ENCODE measurements at places on chromosomes 2 and 18.

DNA sequence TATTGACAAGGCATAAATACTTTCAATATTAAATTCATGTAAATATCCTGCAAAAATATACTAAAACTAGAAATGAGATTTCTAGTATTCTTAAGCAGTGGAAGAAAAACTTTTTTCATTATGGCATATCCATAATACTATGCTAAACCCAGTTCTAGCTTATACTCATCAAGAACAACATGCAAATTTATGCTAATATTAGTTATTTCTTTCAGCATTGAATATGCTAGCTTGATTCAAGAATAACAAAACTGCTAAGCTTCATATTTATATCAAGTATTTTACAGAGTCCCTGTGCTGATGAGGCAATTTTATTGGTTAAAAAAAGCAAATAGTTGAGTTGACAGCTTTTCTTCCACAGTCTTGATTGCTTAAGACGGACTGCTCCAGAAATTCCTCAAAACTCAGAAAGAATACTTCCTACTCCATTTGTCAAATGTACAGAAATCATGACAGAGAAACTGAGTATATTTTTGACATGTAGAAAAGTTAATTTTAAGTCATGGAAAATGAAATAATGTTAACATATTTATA, 105.0 kb downstream of the PIGN start:
- DNase-seq, result no peak

GRCh38 chr2:71559080-71559827, 105.9 kb downstream of the DYSF start:
- no peak for DNase-seq

GRCh38 chr18:31088532-31088931, 13.7 kb downstream of the DSC2 start:
- no peak for DNase-seq

DNA sequence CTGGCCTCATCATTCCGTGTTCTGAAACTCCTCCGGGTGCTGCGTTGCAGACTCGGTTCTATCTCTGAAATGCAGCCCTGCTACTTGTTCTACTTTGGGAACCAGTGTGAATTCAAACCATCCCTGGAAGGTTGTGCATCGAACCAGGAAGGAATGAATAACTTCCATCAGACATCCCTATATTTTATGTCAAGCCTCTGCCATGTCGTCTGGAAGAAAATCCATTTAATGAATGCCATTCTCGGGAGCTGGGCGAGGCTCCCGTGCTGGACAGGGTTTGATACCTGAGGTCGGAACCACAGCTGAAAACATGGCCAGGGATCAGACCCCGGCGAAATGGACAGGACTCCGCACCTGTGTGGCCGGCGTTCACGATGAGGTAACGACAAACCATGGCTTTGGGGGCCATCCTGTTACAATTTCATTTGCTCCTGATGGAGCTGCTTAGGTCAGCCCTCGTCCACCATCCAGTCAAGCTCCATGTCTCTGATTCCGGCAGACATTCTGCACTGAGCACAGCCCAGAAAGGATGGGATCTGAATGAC, 821.6 kb downstream of the GALR1 start:
- no peak for DNase-seq

DNA sequence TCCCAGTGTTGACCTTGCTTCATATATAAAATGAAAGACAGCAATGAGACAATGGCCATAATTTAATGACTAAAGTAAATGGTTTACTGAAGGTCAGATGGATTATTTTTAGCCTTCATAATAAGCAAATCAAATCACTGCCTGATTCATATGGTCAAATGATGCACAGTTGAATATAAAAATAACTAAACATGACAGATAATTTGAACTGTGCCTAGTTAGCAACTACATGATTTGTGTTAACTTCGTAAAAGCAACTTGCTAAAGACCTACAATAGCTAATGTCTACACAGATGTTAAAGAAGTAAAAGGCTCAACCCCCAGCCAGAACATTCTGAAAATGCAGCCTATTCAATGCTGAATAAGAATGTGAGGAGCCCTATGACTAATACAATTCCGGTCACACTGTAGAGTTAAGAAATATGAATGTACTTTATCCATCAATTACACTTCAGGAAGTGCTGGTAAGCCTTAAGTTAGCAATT, 590.8 kb upstream of the CDH2 start:
- DNase-seq, result no peak
